ENCODE measurements at places on chromosomes 2 and 18.
A peak's percentile ranks its signal among the peaks of the same experiment; 100 is the strongest.

DNA sequence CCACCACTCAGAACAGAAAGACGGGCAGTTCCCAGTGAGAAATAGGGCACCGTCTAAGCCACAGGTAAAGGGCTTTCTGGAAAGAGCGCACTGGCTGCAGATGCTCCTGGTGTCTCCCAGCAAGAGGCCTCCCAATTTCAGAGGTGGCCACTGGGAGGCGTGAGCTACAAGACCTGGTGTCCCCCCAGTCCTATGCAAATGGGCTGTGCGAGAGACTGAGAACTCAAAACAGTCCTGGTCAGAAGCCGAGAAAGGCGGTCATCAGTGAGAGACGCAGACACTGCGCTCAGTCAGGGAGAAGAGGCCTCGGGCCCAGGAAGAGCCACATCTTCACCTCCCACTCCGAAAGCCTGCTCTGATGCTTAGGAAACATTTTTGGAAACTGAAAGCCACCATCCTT is 179.5 kb downstream of the EIPR1 start:
- DNase-seq, result no peak

GRCh38 chr2:74502147-74502719 is 2.8 kb upstream of the LBX2 start:
- DNase-seq, result no peak

DNA sequence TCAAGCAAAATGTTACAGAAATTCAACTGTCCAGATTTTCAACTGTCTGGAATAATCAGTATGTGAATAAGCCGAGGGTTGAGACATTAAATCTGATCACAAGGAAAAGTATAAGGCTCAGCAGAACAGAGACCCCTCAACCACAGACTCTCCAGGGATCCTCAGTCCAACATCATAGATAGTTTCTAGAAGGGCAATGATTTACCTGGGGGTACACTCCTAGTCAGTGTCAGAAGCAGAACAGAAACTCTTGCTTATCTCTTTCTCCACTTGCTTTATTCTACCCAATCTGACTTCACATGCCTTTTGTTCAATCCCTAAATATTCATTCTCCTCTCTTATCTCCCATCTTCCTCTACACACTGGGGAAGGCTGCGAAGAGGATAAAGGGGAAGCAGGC is 36.4 kb downstream of the ICOS start:
- no peak for DNase-seq

DNA sequence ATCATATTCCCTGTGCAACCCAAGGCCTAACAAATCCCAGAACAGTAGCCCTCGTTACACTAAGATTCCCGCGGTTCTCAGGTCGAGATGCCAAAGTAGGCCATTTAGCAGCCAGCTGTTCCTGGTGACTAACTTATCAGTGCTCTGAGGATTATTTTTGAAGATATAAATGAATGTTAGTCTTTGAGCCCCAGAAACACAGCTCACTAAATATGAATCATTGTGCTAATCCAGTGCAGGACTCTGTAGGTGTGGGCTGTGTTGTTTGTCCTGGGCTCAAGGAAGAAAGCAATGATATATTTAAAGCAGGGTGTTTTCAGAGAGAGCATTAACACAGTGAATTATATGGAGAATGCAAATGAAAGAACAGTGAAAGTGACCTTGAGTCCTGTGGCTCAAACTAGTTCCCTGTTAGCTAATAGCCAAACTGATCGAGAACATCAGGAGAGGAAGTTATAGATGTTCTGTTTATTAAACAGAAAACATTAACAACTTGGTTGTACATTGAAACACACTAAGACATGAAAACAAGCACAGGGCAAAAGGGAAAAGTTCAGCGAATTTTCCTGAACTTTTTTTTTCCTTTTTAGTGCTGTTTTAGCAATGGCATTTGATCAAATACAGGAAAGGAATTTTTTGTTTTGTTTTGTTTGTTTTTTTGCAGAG is 228.3 kb downstream of the RNF152 start:
- no peak for DNase-seq

DNA sequence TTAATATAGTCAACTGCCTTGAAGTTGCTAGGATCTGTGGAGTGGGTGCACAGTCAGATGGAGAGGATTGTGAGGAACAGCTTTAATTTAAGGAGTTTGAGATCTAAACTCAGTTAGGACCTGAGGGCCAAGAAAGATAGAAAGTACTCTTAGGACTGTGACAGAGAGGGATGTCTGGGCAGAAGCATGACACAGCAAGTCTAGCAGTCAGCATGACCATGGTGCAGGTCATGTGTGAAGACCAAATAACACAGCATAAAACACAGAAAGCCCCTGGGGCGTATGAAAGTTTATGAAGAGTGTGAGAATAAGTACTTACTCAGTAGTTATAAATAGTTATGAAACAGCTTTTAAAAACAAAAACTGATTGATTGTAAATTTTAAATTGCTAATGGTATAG is 107.2 kb downstream of the GALNT1 start:
- DNase-seq, result no peak

GRCh38 chr18:70188113-70188512 is 17.4 kb downstream of the RTTN start:
- no peak for DNase-seq

DNA sequence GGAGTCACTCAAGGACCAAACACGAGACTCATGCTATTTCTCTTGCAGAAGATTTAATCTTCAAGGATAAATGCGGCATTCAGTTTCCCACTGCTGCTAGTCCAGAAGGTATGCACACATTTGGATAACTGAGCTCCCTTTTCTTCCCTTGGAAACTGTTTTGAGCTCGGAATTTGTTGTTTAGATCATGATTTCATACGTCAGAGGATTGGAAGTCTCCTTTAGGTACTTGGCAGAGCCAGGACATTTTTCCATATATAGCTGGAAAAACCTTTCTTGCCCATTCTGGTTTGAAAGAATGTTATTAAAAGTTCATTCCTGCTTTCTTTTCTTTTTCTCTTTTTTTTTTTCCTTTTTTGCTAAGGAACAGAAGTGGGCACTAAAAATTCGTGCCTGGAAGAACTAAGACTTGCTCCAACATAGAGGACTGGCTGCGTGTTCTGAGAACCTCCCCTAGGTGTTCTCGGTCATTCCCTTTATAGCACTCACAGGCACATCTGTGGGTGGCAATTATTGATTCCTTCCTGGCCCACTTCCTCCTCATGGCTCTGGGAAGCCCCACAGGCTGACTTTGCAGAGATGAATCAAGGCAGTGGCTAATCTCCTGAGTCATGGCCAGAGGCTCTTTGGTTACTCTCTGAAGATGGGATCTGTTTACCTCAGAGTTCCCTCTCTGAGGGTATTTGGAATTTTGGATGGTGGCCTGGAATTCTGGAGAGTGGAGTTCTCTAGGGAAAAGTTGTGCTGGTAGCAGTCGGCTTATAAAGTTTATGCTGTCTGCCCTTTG is 104.8 kb downstream of the PLCL1 start:
- DNase-seq, result no peak

DNA sequence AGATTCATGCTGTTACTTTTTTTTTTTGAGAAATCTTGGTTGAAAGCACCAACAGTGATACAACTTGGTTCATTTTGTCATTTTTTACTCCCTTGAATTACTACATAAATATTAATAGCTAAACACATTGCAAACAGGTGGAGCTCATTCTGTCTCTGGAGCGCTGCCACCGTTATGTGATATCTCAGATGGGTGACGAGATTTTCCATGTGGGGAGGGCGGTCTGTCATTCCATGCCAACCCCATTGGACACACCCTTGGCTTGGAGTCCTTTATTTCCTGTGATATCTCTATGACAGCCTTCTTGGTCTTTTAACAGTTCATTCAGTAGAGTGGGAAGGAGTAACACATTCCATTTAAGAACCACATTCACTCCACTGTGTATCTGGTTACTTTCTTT is 794.8 kb downstream of the SATB2 start:
- DNase-seq, result no peak

DNA sequence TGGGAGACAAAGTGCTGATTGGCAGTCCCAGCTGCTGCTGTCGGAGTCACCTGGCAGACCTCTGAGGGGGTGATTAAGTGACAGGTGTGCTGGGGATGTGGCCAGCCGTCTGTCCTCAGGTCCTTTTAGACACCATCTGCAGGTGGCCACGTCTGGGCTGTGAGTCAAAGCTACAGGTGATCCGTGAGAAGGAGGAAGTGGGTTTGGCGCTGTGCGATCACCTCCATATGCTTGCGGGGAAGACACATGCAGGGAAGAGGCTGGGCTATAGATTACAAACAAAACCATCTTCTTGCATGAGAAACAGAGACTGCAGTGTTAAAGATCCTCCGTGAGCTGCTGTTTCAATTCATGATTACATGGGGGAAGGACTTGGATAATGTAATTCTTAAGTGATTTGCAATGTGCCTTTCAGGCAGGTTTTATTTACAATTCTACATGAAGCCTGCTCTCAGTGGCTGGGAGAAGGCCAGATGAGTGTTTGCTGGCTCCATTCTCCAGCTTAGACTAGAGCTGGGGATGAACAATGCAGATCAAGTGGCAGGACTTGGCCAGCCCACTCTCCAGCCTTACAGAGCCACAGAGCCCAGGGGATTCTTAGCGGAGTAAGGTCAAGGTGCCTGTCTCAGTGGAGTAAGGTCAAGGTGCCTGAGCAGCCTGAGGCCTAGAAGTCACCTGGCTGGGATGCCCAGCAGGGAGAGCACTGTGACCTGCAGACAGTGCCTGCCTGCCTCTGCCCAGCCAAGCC is 87.8 kb downstream of the LYPD1 start:
- no peak for DNase-seq

DNA sequence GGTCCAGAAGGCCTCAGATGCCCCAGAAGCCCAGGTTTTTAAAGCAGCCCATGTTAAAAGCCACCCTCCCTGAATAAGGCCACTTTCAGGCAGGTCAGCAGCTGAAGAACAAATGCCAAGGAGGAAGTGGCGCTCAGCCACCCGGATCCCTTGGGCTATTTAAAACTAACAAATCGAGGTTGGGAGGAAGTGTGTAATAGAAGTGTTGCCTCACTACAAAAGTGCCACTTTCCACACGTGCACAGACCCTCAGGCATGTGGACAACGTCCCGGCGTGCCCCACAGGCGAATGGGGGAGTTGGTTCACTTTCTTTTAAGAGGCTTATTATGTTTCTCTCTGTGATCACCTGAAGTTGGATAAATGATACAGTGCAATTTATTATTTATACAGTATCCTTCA is 173.8 kb upstream of the SALL3 start:
- DNase-seq, result no peak

DNA sequence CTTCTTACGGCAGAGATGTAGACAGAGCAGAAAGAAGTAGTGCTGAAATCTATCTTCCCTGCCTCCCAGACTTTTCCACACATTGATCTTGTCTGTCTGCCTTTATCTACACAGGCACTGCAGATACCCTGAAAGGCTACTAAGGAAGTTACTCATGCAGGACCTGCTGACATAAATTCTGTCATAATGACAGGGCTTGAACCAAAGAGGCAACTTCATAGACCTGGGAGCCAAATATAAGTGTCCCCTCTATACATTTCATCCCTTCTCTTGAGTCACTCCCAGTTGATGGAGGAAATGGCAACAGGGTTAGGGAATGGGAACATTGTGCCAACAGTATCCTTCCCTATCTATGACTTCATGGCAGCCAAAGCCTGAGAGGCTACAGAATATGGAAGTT is 157.5 kb downstream of the TNS1 start:
- DNase-seq, result no peak

DNA sequence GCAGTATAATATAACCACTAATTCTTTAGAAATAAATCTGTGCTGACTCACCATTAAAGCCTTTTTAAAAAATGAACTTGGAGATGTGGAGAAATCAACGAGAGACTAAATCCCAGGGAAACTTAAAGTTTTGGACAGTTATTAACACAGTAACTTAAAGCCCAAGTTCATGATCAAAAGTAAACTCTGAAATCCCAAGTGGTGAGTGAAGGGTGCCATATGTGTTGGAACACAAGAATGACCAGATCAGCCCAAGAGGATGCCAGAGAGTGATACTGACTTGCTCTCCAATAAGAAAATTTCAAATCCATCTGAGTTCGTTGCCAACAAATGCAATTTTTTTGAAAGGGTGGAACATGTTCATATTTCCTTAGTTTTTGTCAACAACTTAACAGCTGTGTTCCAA is 838.1 kb upstream of the ACVR2A start:
- DNase-seq, result no peak

DNA sequence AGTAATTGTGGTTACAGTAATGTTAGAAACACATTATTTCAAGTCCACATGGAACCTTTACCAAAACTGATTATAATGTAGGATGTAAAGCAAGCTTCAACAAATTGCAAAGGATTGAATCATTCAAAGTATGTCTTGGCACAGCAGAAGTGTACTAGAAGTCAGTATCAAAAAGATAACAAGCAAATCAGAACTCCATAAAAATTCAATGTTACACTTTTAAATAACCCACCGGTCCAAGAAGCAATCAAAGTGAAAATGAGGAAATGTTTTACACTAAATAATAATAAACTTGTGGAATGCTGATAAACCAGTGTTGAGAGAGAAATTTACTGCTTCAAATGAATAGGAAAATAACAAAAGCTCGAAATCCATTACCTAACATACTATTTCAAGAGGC is 47.7 kb downstream of the TTC21B start:
- DNase-seq, result no peak

DNA sequence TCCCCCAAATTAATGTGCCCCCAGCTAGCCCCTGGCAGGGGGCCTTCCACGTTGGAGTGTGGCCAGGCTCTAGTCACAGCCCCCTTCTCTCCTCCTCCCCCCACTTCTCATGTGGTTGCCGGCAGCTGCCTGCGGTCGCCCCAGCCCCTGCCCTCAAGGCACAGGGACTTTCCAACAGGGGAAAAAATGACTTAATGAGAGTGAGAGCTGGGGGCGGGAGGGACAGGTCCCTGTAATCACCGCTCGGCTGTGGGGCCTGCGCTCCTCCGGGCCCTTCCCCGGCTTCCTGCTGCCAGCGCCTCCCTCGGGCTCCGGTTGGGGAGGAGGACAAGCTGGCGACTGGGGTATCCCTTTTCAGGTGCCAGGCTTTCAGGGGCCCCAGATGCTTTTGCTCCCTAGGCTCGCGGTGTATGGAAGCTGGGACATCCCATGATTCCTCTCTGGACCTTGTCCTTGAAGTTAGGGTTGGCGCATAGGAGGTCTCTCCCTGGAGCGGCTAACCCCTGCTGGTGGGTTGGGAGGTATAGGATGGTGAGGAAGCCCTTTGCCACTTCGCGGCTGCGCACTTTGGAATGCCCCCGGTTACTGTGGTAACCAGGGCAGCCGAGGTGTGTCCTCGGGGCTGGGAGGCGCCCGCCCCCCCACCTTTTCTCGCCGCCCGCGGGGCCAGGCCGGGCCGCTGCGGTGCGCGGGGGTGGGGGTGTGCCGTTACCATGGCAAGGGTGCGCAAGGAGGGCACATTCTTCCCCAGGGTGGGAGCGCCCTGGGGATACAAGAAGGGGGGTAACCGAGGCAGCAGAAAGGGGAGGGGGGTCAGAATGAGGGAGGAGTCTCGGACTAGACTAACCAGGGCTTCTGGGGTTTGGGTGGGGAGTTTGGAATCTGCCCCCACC is 16.1 kb downstream of the WNT10A start:
- DNase-seq, result peak; percentile 79

DNA sequence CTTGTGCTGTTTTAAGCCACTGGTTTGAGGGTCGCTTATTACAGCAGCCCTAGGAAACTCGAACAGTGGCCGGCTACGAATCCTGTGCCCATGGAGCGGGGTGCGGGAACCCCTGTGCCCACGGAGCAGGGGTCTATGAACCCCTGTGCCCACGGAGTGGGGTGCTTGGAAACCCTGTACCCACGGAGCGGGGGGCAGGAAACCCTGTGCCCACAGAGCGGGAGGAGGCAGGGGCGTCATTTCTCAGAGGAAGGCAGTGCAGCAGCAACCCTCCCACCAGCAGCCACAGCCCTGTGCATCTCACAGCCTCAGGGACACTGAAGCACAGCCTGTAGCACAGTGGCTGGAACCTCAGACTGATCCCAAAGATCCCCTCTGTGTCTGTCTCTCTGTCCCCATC is 34.2 kb upstream of the GPC1 start:
- no peak for DNase-seq

GRCh38 chr2:180677200-180677599 is 303.2 kb upstream of the UBE2E3 start:
- no peak for DNase-seq

Measured in stimulated activated CD4-positive, alpha-beta T cell treated with anti-CD3 and anti-CD28 coated beads, TNF-alpha, amount 100 ng/mL, for 4 hours (primary cell).